Right renal pelvis (tissue), 4 donors: ENCODE measurements at places on chromosomes 7 and 10.
A peak's percentile ranks its signal among the peaks of the same experiment; 100 is the strongest.

- DNase-seq: no peak
Observed at GRCh38 chr7:131039836-131040235, 287.8 kb upstream of the MKLN1 start.

- DNase-seq: no peak
Observed at GRCh38 chr7:71343039-71343438, 211.1 kb downstream of the GALNT17 start.

- DNase-seq: peak; percentile 51
Observed at GRCh38 chr10:101354328-101355071, 535 bp downstream of the BTRC start.

DNA sequence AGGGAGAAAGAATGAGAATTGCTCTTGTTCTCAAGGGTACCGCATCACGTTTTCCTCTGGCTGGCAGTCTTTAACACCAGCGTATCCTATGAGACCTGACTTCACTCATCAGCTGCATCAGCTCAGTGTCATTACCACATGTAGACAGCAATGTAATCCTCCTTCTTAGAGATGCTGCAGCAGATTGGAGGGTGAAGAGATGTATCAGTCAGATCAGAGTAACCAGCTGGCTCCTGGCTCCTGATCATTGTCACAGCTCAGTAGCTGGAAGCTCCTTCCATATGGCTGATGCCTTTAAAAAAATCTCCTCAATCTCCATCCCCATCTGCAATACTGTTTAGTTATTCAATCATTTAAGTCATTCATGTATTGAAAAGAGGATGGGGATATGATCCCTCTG lies 39.7 kb upstream of the EPHB6 start:
- DNase-seq: no peak

GRCh38 chr7:2037301-2037807 lies 195.4 kb downstream of the MAD1L1 start:
- no peak for DNase-seq

DNA sequence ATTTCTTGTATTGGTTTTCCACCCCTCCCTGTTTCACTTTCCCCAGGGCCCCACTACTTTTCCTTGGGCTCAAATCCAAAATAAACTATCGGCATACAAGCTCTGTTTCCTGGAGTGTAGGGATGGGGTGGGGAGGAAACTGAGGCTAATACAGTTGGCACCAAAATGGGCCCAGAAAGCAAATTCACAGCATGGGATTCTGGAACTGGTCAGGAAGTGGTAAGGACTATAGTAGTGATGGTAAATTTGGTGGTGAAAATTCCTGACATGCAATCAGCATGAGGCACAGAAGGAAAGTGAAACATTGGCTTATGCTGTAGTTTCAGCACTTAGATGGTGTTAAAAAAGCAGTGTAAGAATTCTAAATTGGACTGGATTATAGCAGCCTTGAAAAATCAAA lies 8.7 kb upstream of the SAMD9L start:
- no peak for DNase-seq

- DNase-seq: no peak
Observed at GRCh38 chr7:178444-178843, 13.9 kb upstream of the FAM20C start.

DNA sequence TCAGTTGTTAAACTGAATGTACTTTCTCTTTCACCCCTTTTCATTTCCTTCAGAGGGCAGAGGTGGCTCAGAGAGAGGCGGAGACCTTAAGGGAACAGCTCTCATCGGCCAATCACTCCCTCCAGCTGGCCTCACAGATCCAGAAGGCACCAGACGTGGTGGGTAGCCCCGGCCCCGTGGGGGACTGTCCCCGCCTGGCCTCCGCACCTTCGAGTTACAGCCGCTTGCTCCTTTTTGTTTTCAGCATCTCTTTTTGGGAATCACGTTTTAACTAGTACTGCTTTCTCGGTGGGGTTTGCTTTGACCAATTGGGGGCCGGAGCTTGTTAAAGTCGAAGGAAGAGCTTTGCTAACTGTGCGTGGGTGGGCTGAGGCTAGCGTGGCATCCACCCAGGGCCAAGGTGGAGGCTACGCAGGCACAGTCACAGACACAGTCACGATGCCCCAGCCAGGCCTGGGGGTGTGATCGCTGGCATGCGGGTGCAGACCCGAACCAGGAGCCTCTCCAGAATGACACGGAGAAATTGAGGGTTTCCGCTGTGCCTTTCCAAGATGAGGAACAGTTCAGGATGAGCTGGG lies 116.2 kb upstream of the SH2B2 start:
- DNase-seq: no peak

DNA sequence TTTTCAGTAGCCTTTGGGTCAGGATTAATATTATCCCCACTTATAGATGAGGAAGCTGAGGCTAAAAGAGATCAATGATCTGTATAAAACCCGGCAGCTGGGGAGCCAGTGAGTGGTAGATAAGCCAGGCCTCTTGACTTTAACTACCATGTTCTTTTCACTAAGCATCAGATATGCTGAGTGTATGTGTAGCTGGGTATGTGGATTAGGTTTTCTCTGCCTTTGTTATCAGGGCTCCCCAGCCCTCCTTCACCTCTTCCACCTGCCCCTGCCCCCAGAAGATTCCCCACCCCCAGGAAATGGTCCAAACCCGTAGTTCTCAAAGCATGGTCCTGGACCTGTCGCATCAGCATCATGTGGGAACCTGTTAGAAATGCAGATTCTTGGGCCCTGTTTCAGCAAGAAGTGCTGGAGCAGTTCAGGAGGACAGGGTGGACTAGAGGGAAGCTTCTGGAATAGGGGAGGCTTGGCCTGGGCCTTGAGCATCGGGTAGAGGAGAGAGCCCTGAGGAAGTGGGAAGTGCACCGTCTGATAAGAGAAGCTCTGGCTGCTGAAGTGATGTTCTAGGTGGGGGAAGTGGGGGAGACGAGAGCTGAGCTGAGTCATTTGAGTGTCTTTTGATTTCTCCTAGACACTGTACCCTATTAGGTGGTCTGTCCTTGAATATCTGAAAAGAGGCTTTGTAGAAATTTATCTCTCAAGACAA lies 101.3 kb downstream of the HIF1AN start:
- no peak for DNase-seq

GRCh38 chr10:96664563-96664962 lies 55.8 kb downstream of the PIK3AP1 start:
- no peak for DNase-seq

DNA sequence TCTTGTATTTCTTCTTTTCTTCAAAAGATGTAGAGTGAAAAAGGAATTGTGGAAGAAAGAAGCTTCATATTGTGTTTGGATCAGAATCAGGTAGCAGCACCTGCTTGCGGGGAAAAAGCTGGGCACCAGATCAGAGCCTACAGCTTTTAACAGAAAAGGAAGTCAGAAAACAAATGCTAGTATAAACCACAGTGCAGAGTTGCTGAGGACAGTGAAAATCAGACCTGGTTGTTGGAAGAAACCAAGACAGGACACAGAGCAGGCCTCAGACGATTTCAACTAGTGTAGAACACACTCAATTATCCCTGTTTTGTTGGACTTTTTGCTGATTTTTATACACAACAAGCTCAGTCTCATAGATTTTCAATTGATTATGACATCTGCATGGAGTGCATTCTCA lies 221.4 kb downstream of the PTN start:
- no peak for DNase-seq

DNA sequence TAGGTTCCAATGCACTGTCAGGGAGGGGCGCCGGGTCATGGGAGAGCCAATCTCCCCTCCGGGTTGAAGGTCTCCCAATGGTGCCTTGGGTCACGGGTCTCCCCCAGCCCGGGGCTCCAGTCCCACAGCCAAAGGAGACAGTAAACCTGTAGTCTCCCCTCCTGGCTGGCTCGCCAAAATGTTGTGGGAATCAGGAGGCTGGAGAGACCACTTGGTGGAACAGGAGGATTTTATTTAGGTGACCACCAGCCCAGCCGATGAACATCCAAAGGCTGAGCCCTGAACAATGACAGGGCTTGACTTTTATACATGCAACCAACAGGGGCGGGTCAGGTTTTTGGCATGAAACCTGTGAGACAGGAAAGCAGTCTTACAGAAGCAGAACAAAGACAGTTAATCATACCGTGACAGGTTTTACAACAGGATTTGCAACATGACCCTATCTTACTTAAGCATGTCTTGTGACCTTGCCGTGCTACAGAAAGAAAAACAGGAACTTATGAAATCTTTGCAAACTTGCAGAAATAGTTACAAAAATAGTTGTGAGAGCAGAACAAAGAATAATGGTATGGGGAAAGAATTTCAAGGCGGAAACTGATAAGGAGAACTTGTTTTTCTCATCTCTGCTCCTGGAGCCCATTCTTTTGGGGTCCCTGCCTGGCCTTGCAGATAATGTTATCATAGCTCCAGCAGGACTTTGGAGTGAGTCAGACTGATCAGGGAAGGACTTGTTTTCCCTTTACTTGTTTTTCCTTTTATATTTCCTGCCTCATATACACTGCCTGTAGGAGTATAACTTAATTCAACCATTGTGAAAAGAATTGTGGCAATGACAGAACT lies 7.1 kb downstream of the ERV3-1 start:
- no peak for DNase-seq

GRCh38 chr10:30459283-30459682 lies 25.3 kb downstream of the MAP3K8 start:
- no peak for DNase-seq

DNA sequence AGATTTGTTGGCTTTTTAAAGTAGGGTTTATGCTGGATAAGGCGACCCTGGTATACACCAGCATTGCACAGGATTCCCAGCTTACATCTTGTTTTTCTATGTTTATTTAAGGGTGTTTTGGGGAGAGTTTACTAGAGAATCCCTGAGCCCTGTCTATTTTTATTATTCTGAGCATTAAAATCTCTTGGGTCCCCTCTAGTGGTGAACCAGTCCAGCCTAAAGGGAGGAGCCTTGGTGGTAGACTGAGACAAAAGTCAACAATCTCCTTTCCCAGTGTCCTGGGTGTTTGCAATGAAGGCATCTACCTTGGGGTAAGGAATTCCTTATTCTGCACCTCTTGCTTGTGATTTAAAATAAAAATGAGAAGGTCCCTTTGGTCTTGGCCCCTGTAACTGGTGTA lies 38.2 kb downstream of the ANTXRL start:
- no peak for DNase-seq

GRCh38 chr10:22742678-22743077 lies 28.3 kb upstream of the PIP4K2A start:
- DNase-seq: no peak

- no peak for DNase-seq
Observed at GRCh38 chr10:9992661-9993060, 1025.0 kb upstream of the CELF2 start.

- DNase-seq: no peak
Observed at GRCh38 chr7:30349170-30349569, 64.8 kb downstream of the ZNRF2 start.

GRCh38 chr10:58560068-58560467 lies 47.4 kb downstream of the BICC1 start:
- no peak for DNase-seq

DNA sequence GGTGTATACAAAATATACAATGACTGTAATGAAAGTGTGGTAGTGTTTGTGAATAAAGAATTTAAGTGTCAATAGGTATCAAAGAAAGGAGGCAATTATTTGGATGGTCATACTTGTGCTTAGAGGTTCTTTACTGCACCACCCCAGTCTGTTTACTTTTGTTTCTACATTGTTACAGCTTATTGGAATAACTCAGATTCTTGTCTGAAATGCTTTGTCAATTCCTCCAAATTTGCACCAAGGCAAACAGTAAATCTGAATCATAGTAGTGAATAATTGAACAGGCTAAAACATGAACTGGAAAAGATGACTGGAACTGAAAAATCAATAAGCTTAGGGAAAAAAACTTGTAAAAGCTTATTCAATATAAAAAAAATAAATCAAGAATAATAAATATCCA lies 319.2 kb downstream of the EXOC4 start:
- no peak for DNase-seq

DNA sequence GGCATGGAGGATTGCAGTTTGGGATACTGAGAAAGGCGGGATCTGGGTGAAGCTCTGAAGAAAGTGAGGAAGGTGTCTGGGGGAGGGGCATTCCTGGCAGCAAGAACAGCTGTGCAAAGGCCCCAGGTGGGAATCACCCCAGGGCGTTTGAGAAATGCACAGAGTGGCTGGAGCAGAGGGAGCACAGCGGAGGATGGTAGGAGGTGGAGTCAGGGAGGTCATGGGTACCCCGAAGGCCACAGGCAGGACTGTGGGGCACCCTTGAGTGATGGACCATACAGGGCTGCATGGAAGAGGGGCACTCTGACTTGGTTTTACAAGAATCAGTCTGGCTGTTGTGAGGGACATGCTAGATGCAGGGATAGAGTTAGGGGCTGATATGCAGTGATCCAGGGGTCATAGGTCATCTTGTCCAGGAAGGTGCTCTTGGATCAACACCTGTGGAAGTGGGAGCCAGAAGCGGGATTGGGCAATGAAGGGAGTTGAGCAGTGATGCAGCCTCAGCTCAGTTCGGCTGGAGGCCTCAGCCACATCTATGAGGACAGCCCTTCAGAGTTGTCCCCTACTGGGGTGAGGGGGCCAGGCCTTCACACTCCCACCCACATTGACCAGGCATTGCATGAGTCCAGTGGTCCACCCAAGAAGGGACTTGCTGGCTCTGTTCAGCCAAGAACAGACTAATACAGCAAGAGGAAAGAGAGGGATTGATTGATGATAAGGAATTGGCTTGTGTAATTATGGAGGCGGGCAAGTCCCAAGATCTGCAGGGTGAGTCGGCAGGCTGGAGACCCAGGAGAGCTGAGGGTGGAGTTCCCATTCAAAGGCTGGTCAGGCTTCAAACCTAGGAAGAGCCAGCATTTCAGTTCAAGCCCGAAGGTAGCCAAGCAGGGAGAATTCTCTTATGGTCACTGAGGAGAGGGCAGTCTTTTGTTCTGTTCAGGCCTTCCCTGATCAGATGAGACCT lies 48.7 kb downstream of the TSPAN15 start:
- DNase-seq: no peak

GRCh38 chr7:92244808-92245486 lies 767 bp downstream of the KRIT1 start:
- no peak for DNase-seq

DNA sequence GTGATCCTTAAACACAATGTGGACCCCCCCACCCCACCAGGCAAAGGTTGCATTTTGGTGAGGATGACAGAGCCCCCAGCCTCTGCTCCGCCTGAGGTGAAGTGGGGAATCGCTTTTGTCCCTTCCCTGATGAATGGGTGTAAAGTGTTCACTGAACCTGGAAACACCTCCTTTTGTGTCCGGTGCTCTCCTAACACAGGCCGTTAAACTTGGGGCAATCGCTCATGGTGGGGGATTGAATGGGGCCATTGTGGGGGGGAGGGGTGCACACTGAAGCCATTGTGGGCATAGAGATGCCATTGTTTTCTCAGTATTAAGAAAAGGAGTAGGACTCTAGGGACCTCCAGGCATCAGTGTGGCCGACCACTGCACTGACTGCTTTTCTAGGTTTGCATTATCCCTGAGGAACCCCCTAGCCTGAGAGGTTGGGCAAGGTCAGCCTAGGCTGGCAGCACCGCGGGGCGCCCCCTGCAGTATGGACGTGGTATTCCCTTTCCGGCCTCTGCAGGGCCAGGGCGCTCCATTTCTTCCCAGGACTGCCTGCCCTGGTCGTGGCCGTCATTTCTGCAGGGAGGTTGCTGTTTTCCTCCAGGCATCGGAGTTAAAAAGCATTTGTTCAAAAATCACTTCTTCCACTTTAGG lies 158.3 kb downstream of the TCF7L2 start:
- no peak for DNase-seq
